Uterus (tissue), 4 donors: ENCODE measurements at places on chromosomes 2 and 18.

DNA sequence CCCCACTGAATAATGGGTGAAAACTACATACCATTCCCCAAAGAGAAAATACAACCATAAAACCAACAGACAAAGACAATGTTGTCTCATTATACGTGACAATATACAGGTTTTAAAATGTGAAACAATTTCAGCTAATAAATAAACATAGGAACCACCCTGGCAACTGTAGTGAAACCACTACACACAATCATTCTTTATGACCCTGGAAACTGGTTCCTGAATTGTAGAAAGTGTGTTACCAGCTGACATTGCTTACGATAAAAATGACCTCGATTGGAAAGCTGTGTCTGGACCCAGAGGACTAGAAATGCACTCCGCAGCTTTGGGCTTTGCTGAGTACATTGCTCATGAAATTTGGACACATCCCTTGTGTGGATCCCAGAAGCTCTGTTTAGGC is 73.9 kb upstream of the LPIN2 start:
- DNase-seq: no peak

DNA sequence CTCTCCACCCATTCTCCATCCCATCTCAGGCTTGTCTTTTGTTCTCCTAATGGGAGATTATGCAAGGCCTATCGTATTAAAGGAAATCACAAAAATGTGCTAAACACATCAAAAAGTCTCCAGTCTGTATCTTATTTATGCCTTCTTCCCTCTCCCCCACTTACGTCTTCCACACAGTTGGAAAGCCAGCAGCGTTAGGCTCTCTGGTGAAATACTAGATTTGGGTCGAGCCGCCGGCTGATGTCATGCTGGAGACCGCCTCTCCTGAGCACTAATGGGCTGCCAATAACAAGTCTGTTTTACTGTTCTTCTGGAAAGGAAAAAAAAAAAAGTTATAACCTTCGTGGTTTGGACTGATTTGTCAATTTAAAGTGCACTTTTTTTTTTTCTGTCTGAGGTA is 182.7 kb upstream of the SIX2 start:
- peak; percentile 35 for DNase-seq

DNA sequence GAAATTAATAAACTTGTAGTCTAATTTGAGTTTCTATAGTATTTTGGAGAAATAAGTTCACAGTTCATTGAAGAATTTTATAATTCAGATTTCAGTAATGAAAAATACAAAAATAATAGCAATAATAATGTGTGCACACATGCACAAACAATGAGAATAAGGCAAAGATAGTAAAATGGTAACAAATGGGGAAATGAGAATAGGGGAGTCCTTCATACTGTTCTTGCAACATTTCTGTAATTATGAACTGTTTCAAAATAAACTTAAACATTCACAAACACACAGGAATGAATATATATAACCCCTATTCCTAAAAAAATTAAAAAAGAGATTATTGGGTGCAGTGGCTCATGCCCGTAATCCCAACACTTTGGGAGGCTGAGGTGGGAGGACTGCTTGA is 63.9 kb downstream of the SPRED2 start:
- no peak for DNase-seq

DNA sequence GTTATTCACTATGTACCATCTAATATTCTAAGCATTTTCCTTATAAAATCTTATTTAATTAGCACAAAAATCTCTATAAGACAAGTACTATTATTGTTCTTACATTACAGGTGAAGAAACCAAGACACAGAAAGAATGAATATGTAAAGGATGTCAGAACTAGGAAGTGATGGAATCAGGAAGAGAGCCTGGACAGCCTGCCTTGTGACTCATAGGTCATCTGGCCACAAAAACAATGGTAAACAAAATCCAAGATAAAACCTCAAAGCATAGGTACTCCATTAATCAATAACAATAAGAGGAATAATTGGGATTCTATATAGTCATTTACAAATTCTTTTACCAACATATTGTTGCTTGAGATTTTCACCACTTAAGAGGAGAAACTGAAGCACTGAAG is 505.4 kb upstream of the PIK3C3 start:
- no peak for DNase-seq

GRCh38 chr2:10285556-10286198 is 17.0 kb upstream of the HPCAL1 start:
- peak; percentile 54 for DNase-seq

DNA sequence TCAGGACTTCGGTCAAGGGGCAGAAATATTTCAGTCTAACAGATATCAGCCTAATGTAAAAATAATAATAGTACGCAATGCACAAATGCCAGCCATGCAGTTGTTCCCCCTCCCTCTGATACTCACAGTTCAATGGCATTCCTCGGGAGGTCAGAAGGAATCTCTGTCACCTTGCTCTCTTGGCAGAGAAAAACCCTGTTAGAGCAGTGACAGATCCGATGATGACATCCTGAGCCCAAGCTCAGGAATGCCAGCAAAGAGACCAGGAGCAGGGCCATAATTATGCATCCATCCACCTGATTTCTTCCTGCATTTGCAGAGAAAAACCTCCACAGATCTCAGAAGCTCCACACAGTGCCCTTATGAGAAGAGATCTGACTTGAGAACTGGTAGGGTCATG is at the start of gene FSHR:
FSHR (minus strand) TSS at position 376 of the 400 bp plus-strand sequence; CDS start at position 278, 98 bp downstream.
- DNase-seq: no peak

GRCh38 chr18:63648241-63648640 is 4.2 kb upstream of the SERPINB4 start:
- no peak for DNase-seq

DNA sequence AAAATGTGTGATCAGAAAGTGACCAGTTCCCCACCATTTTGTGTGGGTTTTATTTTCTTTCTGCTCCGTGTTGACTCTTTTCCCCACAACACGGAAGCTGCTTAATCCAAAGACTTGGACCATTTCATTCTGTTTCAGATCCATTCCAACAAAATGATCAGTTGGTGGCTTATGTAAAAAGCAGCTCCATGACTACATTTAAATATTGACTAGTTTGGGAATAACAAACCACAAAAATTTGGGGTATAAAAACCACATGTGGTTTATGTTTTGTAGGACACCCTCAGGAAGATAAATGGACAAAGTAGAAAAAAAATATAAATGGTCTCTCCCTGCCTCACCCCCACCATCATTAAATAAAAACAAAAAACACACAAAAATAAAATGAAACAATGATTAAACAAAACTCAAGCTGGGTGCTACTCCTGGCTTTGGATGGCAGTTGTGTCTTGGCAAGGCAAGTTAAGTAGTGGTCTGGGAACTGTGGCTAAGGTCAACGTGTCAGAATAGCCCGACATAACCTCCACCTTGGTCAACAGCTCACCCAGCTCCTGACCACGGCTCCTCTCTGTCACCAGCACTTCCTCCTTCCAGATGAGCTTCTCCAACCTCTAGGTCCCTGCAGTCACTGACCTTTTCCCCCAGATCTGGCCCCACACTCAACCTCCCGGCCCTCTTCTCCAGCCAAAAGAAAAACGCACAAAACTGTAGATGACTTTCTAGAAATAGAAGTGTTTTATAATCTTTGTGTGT is 12.8 kb upstream of the WIPF1 start:
- DNase-seq: no peak

- DNase-seq: no peak
These were observed 53.0 kb upstream of the CCDC150 start for GRCh38 chr2:196586511-196586991.

DNA sequence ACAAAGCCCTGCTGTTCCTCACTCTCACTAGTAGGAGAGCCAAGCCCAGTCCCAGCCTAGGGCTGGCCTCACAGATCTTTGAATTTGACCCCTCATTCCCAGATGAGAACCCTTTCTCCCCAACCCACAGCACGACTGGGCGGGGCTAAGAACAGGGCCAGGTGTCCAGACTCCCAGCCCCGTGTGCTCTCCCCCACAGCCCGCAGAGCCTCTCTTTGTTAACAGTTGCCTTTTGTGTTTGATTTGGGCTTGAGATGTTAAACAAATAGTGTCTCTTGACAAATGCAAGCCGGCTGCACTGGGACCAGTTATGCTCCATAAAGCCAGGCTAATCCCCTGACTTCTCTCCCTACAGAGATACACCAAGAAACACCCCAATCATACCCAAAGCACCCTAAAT is 4.7 kb upstream of the KCNK3 start:
- DNase-seq: no peak
